ENCODE measurements at places on chromosomes 5 and 9.
A peak's percentile ranks its signal among the peaks of the same experiment; 100 is the strongest.

DNA sequence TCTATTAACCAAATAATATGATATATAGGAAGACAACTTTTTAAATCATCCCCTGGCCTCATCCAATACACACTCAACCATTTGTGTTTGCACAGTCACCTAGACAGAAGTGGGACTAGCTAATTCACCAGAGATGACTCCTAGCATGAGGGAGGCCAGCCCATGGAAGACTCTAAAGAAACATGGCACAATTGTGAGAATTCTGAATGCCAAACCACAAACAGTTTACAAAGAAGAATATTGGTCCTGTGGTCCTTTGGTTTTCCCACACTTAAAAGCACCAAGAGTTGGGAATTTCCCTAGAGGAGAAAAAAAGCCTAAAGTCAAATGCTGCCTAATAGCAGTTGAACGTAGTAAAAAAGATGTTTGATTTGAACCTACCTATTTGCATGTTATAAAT, 609.9 kb downstream of the ACTL7B start:
- DNase-seq, result no peak

DNA sequence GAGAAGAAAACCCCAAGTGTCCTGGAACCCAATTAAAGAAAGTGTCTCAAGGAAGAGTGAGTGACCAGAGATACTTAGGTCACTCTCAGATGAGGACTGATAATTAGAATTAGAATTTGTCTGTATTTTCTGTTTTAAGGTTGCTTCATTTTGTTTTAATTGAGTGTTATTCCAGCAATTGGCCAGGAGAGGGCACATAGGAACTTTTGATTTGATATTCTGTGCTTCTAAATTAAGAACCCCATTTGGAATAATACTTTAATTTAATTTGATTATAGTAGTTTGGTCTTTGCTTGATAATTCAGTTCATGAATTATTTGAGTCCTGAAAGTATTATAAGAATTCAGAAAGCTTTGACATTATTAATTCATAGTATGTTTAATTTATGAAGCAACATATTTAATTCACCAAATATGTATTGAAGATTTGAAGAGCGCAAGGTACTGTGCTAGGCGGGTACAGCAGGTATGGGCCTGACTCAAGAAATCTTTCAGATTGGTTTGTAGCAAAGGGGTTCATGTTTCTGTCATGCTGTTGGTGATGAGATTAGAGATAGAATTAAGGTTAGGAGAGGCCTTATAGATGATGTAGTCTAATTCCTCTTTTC, 4.9 kb downstream of the MRPL22 start:
- no peak for DNase-seq

DNA sequence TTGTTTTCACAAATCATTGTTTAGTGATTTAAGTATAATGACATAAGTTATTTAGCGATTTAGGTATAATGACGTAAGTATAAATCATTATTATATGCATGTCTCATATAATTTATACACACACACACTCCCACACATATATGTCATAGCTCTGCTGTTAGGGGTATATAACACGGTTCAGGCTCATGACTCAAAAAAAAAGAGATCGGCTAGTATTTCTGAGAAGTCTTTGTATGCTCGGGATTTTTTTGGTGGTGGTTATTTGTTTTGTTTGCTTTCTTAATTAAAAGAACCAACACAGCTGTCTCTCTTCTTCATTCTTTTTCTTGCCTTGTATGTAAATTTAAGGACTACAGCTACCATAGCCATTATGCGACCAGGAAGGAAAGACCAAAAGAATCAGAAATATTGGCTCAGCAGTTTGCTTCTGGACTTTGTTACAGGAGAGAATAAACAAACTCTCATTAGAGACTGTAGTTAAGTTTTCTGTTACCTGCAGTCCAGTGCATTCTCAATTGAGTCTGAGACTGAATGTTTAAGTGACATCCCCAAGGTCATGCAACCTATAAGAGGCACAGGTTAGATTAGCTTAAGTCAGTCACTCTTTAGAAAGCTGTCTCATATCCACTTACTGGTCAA, 83.2 kb upstream of the NREP start:
- DNase-seq, result no peak

GRCh38 chr5:113176196-113176595, 199.6 kb downstream of the DCP2 start:
- DNase-seq, result no peak

DNA sequence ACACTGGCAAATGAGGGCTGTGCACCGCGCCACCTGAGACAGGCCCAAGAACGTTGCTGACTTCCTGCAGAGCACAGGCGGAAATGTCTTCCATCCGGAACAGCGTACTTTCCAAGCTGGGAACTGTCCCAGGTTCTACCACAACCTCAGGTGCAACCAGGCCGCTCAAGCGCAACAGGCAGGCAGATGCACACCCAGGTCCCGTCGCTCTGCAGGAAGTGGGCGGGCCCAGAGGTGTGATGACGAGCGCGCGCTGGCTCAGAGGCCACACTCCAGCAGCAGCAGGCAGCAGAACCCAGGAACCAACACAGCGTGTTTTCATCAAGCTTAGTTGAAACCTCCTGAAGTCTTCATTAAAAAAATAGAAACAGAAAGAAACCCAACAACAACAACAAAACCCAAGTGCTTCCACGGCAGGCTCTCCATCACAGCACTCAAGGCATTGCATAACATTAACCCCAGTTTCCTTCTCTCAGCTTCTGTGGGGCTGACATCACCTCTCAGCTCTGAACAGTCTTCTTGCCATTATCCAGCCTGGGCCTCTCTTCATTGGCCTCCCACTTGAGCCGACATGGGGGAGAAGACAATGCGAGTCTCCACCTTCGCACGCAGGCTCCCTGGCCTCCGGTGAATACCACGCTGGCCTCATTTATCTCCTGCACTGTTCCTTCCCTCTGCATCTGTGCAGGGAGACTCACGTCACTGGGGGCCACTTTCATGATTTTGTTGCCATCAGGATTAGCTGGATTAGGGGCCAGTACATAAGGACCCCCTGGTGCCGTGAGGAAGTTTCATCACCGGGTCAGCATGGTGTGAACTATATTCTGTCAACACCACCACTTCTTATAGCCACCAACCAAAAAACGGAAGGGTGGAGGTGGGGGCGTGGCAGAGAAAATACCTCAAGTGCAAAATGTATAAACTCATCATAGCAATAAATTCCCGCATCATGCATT, 22.1 kb downstream of the PTCH1 start:
- peak; percentile 68 for DNase-seq

- no peak for DNase-seq
Measured at GRCh38 chr5:172875505-172876279, 41.6 kb downstream of the ERGIC1 start.

GRCh38 chr5:108687595-108688200, 60.0 kb upstream of the FER start:
- DNase-seq, result no peak
